ENCODE measurements at places on chromosomes 2 and 18.

- DNase-seq: no peak
Measured at GRCh38 chr18:24791751-24792545, 331.5 kb downstream of the HRH4 start.

DNA sequence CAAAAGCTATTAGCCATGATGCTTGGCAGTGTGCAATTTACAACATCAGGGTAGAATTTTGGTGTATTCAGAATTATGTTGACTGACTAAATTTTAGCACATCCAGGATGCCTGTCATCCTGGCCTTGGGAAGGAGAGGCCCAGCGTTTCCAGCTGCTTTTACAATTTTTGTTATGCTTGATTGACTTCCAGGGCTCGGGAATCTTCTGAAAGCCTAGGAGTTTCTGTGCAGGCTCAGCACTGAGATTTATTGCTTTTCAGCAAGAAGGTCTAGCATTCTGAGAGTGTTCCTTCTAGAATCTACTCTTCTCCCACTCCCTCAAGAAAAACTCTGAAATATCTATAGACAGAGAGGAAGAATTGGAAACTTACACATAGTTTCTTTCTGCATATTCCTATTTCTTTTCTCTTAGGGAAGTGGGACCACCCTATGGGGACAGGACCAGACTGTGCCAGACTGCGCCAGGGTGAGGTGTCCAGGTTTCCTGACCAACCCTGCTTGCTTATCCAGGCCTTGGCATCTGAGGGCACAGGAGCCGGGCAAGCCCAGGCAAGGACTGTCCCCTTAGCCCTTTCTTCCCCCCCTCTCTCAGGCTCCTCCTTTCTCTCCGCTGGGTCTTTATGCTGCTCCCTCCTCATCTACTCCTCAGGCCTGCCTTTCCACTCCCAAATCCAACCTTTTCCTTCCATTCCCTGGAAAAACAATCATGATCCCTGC lies 26.9 kb downstream of the MAIP1 start:
- no peak for DNase-seq

DNA sequence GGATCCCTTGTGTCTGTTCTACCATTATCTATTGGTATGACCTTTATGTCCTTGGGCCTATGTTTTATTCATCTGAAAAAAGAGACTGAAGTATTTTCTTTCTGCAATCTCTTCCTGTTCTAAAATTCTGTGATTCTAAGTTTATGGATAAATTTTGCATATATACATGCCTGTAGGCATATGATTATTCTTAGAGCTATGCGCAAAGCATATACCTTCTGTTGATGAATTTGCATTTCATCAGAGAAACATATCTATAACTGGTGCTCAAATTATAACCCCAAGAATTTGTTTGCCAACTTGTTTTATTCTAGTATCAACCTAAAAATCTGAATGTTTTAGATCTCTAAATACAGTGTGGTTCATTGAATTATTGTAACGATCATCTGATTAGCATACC lies 6.7 kb downstream of the CACNB4 start:
- no peak for DNase-seq

DNA sequence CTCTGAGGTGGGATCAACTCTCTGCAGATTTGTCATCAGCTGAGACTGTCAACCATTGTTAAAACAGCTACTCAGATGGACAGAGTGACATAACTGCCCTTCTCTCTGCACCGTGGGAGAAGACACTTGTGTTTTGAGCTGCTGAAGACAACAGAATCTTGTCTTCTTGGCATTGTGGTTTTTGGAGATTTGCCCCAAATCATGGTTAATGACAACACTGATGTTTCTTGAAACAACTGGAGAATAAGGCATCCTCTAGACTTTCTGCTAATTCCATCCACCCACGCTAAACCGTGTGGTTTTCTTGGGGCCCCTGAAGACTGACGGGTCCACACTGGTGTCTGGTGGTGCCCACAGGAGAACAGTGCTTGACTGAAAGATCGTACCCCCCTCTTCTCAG lies 39.5 kb downstream of the SH3BP4 start:
- no peak for DNase-seq

GRCh38 chr2:27701676-27702075 lies 38.0 kb downstream of the SLC4A1AP start:
- no peak for DNase-seq

DNA sequence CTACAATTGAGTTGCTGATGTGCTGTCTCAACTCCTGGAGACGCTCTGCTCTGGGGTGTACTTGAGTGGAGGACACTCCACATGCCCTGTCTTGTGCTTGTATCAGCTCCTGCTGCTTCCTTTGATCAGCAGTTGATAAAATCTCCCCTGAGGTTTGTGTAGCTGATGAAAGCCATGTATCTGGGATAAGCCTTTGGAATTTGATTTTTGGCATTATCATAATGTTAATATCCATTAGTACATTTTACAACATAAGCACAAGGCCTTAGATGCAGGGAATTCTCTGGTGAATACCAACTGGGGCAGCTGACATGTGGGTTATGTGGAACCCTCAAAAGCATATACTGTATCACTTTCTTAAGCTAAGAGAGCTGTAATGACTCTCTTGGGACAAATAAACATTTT lies 222.7 kb upstream of the ITGA4 start:
- no peak for DNase-seq
